Left ventricle myocardium inferior (tissue), 1 donor: ENCODE measurements at places on chromosomes 11 and 22. TPM values are rescaled to one million over a fixed set of nuclear protein-coding genes. Genes with fewer than 3 reads are reported as not detected.

The RGL4 gene
- not detected for total RNA-seq

The APOC3 gene
- total RNA-seq = not detected

The POTEH gene
- not detected for total RNA-seq

The UCP2 gene
- total RNA-seq = 23.4 TPM

The NPAS4 gene
- total RNA-seq = not detected

The PLEKHB1 gene
- total RNA-seq = 22.4 TPM

The MRGPRF gene
- total RNA-seq = 3.9 TPM

The KRTAP5-8 gene
- total RNA-seq = not detected

The SIPA1 gene
- 21.0 TPM for total RNA-seq

The TNNI2 gene
- total RNA-seq = not detected

The OR8D1 gene
- not detected for total RNA-seq

- no peaks in the 10 kb centered on the region for H3K27me3 ChIP-seq
- peaks cover 3% of the 10 kb centered on the region for H3K36me3 ChIP-seq
- H3K27ac ChIP-seq = peak overlapping the region; percentile 6
- H3K4me1 ChIP-seq = no peaks in the 10 kb centered on the region
- no peak for DNase-seq
Measured at GRCh38 chr11:6727971-6728760, 43.6 kb downstream of the OR2AG2 start.

DNA sequence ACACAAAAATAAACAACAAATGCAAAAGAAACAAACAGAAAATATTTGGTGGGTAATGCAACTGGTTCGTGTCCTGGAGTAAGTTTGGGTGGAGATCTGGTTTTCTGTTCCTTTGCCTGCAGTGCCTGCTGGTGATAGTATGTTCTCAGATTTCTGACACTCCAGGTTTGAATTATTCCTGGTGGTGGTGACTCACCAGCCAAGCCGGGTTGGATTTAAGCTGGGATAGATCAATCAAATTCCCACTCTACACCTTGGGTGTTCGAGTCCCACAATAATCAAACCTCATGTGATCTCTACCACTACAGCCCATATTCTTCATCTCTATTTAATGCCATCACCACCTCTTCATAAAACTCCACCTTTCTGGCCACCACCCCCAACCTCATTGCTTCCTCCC lies 421.8 kb downstream of the NTM start:
- H3K36me3 ChIP-seq = no peaks in the 10 kb centered on the region
- no peaks in the 10 kb centered on the region for H3K4me1 ChIP-seq
- no peak overlapping the region for H3K4me3 ChIP-seq
- H3K27me3 ChIP-seq = peaks cover 55% of the 10 kb centered on the region
- no peak for DNase-seq

DNA sequence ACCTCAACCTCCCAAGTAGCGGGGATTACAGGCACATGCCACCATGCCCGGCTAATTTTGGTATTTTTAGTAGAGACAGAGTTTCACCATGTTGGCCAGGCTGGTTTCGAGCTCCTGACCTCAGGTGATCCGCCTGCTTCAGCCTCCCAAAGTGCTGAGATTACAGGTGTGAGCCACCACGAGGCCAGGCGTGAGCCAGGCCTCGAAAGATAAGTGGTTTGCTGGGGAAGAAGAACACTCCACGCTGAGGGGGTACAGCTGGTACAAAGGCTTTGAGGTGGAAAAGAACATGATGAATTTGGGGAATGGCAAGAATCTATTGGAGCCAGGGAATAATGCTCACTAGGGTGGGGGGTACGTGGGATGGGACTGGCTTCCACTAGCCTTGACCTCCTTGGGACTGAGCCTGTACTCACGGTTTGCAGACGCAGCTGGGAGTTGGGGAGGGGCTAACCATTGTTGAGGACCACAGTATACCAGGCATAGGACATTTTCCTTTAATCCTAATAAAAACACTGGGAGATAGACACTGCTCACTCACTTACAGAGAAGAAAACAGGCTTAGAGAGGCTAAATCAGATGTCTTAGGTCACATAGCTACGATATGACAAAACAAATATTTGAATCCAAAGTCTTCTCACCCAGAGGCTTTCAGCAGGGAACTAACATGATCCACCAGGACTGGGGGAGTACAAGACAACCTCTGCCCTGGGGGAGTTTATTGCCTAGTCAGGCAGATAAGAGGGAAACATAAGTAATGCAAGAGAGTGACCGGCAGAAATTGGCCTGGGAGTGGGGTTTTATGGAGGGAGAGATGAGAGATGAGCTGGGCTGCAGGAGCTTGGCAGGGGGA lies 4.9 kb downstream of the SLCO2B1 start:
- peak overlapping the region; percentile 75 for H3K27ac ChIP-seq
- no peaks in the 10 kb centered on the region for H3K36me3 ChIP-seq
- peaks cover 78% of the 10 kb centered on the region for H3K4me1 ChIP-seq
- no peaks in the 10 kb centered on the region for H3K27me3 ChIP-seq
- H3K4me3 ChIP-seq = peak overlapping the region; percentile 63

GRCh38 chr22:19412478-19412877 lies 19.1 kb downstream of the HIRA start:
- H3K4me1 ChIP-seq = peaks cover 54% of the 10 kb centered on the region
- H3K27me3 ChIP-seq = no peaks in the 10 kb centered on the region
- no peak overlapping the region for H3K27ac ChIP-seq
- H3K4me3 ChIP-seq = no peak overlapping the region
- H3K36me3 ChIP-seq = peaks cover 18% of the 10 kb centered on the region

- no peak overlapping the region for H3K27ac ChIP-seq
- H3K4me3 ChIP-seq = peak overlapping the region; percentile 78
- peaks cover 35% of the 10 kb centered on the region for H3K4me1 ChIP-seq
- H3K27me3 ChIP-seq = no peaks in the 10 kb centered on the region
- no peaks in the 10 kb centered on the region for H3K36me3 ChIP-seq
Measured at GRCh38 chr11:75523811-75524664, 1.7 kb downstream of the GDPD5 start.

DNA sequence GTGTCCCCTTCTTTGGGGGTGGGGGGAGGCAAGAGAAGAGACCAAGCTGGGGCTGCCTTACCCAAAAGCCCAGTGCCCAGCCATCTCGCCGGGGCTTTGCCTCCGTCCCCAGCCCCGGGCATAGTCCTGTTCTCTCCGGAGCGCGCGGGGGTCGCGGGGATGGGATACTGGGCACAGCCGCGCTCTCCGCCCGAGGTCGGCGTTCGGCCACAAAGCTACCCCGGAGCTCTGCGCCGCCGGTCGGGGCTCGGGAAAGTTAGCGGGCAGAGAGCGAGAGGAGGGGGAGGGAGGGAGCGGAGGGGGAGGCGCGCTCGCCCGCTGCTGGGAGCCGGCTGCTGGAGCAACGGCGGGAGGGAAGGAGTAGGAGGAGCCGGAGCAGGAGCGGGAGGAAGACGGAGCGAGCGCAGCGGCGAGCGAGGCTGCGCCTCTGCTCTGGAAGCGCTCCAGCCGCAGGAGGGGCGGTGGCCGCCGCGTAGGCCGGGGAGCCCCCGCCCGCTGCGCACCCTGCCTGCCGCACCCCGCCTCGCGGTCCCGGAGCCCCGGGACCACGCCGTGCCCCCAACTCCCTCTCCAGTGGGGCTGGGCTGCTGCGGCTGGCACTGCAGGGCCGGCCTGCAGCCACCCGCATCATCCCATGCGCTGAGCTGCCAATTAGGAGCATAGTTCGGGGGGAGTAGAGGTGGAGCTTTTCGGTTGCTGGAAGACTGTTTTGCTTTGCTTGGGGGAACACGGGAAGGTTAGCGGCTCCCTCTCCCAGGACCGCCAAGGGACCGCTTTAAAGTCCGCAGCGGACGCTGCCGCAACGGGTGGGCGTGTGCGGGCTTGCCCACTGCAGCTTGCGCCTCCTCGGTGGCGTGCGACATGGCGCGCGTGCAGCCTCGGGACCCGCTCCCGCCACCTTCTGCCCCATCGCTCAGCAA lies at the start of gene SCN4B:
SCN4B (minus strand) TSS at position 272 of the 920 bp plus-strand sequence; CDS start at position 122, 150 bp downstream.
- peaks cover 46% of the 10 kb centered on the region for H3K4me1 ChIP-seq
- peaks cover 64% of the 10 kb centered on the region for H3K27me3 ChIP-seq
- peak within 1 kb of the TSS; percentile 71 for H3K27ac ChIP-seq
- H3K4me3 ChIP-seq = peak within 1 kb of the TSS; percentile 75
- DNase-seq = peak; percentile 76

- H3K27me3 ChIP-seq = peaks cover 97% of the 10 kb centered on the region
- H3K27ac ChIP-seq = peak overlapping the region; percentile 80
- peaks cover 6% of the 10 kb centered on the region for H3K36me3 ChIP-seq
Measured at GRCh38 chr11:2138431-2139122, 612 bp downstream of the IGF2 start.

GRCh38 chr11:15412054-15412453 lies 297.3 kb downstream of the INSC start:
- no peak overlapping the region for H3K27ac ChIP-seq
- H3K4me3 ChIP-seq = no peak overlapping the region
- DNase-seq = no peak
- H3K4me1 ChIP-seq = no peaks in the 10 kb centered on the region
- H3K36me3 ChIP-seq = no peaks in the 10 kb centered on the region

DNA sequence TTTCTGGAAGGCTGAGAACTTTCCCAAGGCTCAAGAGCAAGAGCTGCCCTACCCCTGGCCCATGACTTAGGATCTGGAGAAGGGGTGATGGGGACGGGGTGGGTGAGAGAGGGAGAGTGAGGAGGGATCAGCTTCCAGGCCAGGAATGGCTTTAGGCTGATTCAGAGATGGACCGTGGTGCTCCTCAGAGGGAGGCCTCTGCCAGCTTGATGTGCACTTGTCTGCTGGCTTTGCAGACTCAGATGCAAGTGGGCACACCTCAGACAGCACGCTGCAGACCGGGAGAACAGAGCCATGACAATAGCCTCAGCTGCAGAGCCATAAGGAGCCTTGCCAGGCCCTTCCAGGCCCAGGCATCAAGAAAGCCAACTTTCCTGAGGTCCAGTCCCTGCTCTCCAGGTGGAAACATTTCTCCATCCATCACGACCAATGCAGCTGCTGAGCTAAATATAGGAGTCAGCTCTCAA lies 41.3 kb downstream of the ALX4 start:
- no peaks in the 10 kb centered on the region for H3K4me1 ChIP-seq
- H3K36me3 ChIP-seq = no peaks in the 10 kb centered on the region
- H3K27ac ChIP-seq = no peak overlapping the region
- peaks cover 4% of the 10 kb centered on the region for H3K27me3 ChIP-seq

DNA sequence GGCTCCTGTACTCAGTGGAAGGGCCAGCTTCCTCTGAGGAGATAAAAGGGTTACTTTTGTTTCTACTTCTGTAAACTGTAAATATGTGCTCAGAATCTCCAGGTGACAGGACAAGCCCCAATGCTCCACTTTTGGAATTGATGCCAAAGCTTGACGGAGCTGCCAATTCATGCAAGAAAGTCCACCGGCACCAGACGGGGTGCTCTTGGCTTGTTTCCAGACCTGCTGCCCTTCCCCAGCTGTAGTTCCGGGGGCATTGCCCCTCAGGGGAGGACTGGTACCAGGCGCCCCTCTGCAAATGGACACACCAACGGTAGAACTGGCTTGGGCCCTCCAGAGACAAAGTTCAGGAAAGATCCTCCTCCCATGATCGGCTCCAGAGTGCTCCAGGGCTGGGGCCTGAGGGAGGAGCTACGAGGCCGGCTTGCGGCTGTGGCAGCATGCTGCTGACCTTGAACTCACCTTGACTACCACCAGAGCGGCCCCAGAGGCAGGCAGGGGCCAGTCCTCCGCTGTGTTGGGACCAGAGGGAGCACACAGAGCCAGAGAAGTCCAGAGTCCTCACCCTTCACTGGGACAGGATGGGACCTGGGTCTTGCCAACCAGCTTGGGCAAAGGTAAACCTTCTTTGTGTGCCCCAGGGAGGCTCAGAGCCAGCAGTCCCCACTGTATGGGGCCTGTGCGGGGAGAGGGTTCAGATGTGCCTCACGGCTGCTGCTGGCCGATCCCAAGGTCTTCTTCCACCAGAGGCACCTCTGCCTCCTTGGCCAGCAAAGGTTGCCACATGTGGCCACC lies 17.8 kb upstream of the OAF start:
- DNase-seq = no peak
- peaks cover 37% of the 10 kb centered on the region for H3K27me3 ChIP-seq
- no peaks in the 10 kb centered on the region for H3K36me3 ChIP-seq

DNA sequence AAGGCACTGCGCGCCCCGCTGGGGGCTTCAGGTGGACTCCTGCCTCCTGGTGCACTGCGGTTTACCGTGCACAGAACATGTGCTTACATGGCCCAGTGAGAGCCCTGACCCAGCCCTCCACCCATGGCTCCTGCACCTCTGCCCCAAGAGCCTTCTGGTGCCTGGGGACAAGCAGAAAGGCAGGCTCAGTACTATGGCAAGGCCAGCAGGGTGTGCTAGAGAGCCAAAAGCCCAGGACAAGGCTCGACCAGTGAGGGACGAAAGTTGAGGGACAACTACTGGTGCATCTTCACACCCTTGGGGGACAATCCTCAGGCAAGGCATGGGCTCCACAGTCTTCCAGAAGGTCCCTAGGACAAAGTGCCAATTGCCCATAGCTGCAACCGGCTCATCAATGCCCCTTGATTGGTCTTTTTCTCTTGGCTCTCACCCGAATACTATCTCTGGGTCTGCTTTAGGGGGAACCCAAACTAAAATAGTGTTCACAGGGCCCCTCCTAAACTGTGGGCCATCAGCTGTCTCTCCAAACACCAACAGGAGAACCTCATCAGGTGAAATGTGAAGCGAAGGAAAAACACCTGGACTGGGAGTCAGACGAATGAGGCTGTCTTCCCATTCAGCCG lies 13.5 kb downstream of the PGA5 start:
- no peaks in the 10 kb centered on the region for H3K27me3 ChIP-seq
- H3K4me1 ChIP-seq = peaks cover 11% of the 10 kb centered on the region
- DNase-seq = peak; percentile 50
- no peak overlapping the region for H3K27ac ChIP-seq
- no peaks in the 10 kb centered on the region for H3K36me3 ChIP-seq
- no peak overlapping the region for H3K4me3 ChIP-seq

- no peaks in the 10 kb centered on the region for H3K27me3 ChIP-seq
- DNase-seq = no peak
- H3K4me3 ChIP-seq = no peak overlapping the region
- H3K36me3 ChIP-seq = peaks cover 97% of the 10 kb centered on the region
- H3K27ac ChIP-seq = no peak overlapping the region
- H3K4me1 ChIP-seq = peaks cover 24% of the 10 kb centered on the region
Measured at GRCh38 chr22:41642331-41643110, 21.4 kb downstream of the XRCC6 start.

- no peak for DNase-seq
- H3K4me1 ChIP-seq = no peaks in the 10 kb centered on the region
- H3K27me3 ChIP-seq = peaks cover 90% of the 10 kb centered on the region
- no peaks in the 10 kb centered on the region for H3K36me3 ChIP-seq
- no peak overlapping the region for H3K4me3 ChIP-seq
Measured at GRCh38 chr22:22076361-22076760, 93.8 kb upstream of the TOP3B start.

GRCh38 chr22:33023153-33023827 lies 34.9 kb downstream of the SYN3 start:
- no peaks in the 10 kb centered on the region for H3K36me3 ChIP-seq
- DNase-seq = no peak
- peaks cover 4% of the 10 kb centered on the region for H3K4me1 ChIP-seq
- H3K4me3 ChIP-seq = no peak overlapping the region
- H3K27me3 ChIP-seq = peaks cover 72% of the 10 kb centered on the region

GRCh38 chr11:94469416-94469815 lies 24.2 kb downstream of the MRE11 start:
- peaks cover 69% of the 10 kb centered on the region for H3K36me3 ChIP-seq
- H3K4me1 ChIP-seq = no peaks in the 10 kb centered on the region
- no peak overlapping the region for H3K27ac ChIP-seq

DNA sequence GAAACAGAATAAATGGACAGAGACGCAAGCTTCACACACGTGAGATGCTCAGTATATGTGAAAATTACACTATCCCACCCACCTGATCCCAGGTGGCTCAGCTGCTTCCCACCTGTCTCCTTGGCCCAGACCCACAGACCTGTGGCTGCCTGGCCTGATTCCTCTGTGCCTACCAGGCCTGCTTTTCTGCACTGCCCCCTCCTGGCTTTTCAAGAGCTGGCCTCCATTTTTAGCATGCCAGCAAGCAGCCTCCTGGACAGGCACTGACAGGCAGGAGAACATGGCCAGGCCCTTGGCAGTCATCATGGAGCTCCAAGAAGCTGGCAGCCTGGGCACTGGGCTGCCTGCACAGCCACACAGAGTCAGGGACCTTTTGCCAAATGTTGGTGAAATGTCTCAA lies 79.5 kb upstream of the HMGXB4 start:
- no peak overlapping the region for H3K27ac ChIP-seq
- H3K36me3 ChIP-seq = no peaks in the 10 kb centered on the region
- H3K4me3 ChIP-seq = no peak overlapping the region
- no peaks in the 10 kb centered on the region for H3K4me1 ChIP-seq
